AG09309 (cell line): ENCODE measurements at places on chromosomes 2 and 18.
A peak's percentile ranks its signal among the peaks of the same experiment; 100 is the strongest.

GRCh38 chr2:196252408-196253115 lies 81.2 kb upstream of the STK17B start:
- DNase-seq = no peak

- no peak for DNase-seq
These were observed 1008.5 kb upstream of the FANCL start for GRCh38 chr2:59249441-59250306.

DNA sequence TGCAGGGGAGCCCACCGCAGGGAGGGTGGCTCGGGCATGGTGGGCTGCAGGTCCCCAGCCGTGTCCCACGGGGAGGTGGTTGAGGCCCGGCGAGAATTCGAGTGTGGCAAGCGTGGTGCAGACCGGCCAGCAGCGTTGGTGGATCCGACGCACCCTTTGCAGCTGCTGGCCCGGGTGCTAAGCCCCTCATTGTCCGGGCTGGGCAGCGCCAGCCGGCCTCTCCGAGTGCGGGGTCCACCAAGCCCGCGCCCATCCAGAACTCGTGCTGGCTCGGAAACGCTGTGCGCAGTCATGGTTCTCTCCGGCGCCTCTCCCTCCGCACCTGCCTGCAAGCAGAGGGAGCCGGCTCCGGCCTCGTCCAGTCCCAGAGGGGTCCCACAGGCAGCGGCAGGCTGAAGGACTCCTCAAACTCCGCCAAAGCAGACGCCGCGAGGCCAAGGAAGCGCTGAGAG lies 177.0 kb upstream of the SLC35G4 start:
- DNase-seq = no peak

DNA sequence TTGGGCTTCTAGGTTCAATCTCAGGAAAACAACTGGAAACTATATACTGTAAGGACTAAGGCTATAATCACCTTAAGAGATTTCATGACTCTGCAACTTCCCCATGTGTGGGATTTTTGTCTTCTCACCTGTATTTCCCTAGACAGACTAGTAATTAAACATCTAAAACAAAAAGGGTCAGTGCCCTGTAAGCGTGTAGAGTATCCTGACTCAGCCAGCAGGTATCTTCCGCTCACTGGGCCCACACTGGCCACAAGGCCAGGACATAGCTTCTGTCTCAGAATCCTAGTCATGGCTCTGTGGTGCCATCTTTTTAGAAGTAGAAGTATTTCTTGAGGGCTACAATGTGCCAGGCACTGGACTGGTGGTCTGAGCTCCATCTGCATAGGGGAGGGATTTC lies 28.8 kb upstream of the KCMF1 start:
- no peak for DNase-seq

DNA sequence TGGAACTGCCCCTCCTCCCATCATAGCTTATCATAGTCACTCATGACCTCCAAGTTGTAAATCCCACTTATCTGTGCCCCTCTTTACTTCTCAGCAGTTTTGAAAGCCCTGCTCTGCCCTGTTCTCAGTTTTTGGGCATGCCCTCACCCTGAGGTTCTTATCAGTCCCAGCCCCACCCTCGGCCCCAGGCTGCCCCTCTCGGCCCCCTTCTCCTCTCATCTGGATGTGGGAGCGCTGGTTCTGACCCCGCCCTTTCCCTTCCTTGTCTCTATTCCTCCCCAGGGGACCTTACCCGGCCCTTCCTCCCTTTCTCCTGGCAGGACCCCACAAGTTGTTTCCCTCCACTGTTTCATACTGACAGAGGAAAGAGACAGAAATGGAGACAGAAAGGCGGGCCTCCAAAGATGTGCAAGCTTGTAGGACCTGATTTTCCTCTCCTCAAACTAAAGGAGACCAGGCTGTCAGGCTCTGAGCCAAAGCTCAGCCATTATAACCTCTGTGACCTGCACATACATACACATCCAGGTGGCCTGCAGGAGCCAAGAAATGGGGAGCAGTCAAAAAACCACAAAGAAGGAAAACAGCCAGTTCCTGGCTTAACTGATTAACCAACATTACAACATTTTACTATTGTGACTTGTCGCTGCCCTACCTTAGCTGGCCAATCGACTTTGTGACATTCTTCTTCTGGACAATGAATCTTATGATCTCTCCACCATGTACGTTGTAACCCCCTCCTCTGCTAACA lies 171.0 kb upstream of the HS6ST1 start:
- no peak for DNase-seq

DNA sequence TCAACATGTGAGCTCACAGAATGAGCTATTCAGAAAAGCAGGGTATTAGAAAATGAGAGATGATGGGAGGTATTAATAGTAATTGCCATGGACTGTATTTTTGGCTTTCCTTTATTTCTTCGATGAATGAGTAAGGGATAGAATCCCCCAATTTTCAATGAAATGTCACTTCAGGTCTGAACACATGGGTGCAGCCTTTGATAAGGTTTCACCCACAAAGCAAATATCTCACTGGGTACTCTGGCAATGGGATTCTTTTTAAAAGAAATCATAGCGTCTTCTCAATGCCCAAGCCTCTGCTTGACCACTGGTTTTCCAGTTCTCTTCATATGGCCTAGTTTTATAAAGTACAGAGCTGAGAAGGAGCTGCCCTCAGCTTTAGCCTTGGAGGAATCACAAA lies 610.5 kb upstream of the FANCL start:
- no peak for DNase-seq

DNA sequence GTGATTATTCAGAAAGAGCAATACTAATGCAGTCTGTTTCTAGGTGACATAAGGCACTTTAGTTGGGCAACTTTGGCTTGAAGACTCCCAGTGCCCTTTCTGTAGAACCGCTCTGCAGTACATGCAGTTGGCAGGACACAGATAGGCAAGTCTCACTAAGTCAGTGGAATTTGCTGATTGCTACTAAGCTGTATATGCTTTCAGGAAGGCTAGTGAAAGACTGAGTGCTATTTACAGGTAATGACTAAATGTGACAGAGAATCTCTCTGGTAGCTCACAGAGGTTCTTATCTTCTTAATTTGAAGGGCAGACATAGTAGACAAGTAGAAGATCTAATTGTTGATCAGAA lies 243.0 kb downstream of the WDPCP start:
- no peak for DNase-seq

GRCh38 chr2:229376866-229377265 lies 105.8 kb upstream of the PID1 start:
- no peak for DNase-seq

DNA sequence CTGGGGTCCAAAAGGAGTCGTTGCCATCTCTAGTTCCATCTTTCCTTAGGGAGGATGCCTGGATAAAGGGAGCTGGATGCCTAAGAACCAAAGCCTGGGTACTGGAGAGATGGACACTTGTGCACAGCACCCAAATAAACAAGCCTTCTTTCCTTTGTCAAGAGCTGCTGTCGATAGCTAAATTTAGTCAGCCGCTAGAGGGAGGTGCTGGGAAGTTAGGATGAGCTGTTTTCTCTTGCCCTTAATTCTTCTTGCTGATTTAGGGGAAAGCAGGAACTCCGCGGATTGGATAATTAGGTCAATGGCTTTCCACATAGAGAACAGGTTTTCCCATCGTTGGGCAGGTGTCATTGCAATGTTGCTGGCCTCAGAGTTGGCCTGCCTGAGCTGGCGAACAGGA lies 30.9 kb upstream of the SERPINB12 start:
- DNase-seq = peak; percentile 38

DNA sequence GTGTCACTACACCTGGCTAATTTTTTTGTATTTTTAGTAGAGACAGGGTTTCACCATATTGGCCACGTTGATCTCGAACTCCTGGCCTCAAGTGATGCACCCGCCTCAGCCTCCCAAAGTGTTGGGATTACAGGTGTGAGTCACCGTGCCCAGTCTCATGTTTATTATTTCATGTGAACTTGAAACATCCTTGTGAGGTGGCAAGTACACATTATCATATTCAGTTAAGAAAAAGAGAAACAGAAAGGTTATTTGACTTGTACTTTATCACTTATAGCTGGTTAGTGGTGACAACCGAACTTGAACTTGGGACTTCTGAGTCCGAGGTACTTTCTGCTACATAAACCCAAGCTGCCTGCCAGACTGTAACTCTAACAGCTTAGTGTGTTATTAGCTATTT lies 24.4 kb downstream of the ABHD3 start:
- no peak for DNase-seq

DNA sequence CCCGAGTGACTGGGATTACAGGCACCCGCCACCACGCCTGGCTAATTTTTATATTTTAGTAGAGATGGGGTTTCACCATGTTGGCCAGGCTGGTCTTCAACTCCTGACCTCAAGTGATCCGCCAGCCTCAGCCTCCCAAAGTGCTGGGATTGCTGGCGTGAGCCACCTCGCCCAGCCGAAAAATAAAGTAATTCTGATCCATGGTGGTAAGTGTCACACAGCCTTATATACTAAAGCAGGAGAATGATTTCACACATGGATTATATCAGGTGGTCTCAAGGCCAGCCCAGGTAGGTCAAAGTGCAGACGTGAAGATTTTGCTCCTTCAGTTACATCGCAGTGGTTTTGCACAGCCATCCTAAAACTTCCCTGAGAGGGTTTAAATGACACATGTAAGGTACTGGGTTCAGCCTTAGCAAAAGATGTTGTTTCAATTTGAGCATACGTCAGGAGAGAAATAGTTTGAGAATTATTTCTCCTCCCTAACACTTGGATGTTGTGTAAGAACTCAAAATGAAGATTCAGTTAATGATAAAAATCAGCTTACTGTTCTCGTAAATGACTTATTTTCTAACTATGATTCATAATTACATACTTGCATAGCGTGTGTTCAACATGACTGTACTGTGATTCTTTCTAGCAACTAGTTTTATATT lies 93.0 kb upstream of the SLC39A10 start:
- DNase-seq = peak; percentile 95

GRCh38 chr18:63159590-63159989 lies 160.0 kb downstream of the BCL2 start:
- no peak for DNase-seq

GRCh38 chr2:180607514-180608049 lies 372.8 kb upstream of the UBE2E3 start:
- DNase-seq = no peak

DNA sequence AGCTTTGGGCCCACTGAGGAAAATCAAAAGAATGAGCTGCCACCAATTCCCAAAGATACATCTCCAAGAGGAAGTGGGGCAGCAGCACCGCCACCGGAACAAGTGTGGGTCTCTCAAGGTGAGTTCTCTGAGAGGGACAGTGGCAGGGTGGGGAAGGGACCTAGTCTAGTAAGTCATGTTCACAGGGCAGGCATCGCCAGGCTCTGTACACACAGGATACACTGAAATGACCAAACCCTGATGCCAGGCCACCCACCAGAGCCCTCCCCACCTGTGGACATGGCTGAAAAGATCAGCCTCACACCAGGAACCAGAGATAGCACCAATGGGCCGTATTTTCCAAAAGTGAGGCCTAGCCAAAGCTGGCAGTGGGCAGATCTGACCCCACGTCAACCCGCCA lies 108.2 kb upstream of the SMAD2 start:
- DNase-seq = no peak

DNA sequence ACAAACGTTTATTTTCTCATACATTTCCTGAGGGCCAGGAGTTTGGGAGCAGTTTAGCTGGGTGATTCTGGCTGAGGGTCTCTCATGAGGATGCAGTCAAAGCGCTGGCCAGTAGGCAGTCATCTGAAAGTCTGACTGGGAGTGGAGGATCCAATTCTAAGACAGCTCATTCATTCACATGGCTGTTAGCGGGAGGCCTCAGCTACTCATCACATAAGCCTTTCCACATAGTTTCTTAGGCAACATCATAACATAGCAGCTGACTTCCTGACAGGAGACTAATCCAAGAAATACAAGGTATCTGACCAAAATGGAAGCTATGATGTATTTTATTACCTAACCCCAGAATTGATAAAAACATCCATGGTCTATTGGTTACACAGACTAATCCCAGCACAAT lies 2.9 kb upstream of the MRPL44 start:
- peak; percentile 75 for DNase-seq

GRCh38 chr2:231323316-231323715 lies 72.2 kb upstream of the B3GNT7 start:
- no peak for DNase-seq
